ENCODE measurements at places on chromosomes 2 and 18. TPM values are rescaled to one million over a fixed set of nuclear protein-coding genes. Genes with fewer than 3 reads are reported as not detected.

DNA sequence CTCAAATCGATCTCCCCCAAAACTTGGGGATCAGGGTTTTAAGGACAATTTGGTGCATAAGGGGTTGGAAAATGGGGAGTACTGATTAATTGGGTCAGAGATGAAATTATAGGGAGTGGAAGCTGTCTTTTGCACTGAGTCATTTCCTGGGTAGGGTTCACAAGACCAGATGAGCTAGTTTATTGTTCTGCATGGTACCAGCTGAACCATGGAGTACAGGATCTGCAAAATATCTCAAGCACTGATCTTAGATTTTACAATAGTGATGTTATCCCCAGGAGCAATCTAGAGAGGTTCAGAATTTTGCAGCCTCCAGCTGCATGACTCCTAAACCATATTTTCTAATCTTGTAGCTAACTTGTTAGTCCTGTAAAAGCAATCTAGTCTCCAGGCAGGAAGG, 73.1 kb downstream of the CPO start:
- DNase-seq = no peak

Gene CRIM1
- 6.6 TPM for total RNA-seq

Gene CCDC121
- 0.36 TPM for total RNA-seq

Gene ATP8B1
- not detected for total RNA-seq

Gene ZNF638
- total RNA-seq = 135 TPM

Measured in natural killer cell treated with Interleukin-12 subunit alpha and Interleukin-12 subunit beta and Interleukin-15 and Interleukin-18, amount 100 ng/mL, for 72 hours (primary cell).